Activated T-helper 2 cell treated with anti-CD3 and anti-CD28 coated beads, Interferon-gamma antibody, Interleukin-2, Interleukin-4, amounts not matched to agents 10 μg/mL and 5 μg/mL and 100 μg/mL, durations not matched to agents 14 hours and 24 hours and 36 hours (primary cell): ENCODE measurements at places on chromosomes 12 and 14.

- peaks cover 27% of the 10 kb centered on the region for H3K36me3 ChIP-seq
- H3K4me1 ChIP-seq, result peaks cover 13% of the 10 kb centered on the region
- H3K4me3 ChIP-seq, result no peak overlapping the region
These were observed 7.2 kb downstream of the EEA1 start for GRCh38 chr12:92921877-92922276.

DNA sequence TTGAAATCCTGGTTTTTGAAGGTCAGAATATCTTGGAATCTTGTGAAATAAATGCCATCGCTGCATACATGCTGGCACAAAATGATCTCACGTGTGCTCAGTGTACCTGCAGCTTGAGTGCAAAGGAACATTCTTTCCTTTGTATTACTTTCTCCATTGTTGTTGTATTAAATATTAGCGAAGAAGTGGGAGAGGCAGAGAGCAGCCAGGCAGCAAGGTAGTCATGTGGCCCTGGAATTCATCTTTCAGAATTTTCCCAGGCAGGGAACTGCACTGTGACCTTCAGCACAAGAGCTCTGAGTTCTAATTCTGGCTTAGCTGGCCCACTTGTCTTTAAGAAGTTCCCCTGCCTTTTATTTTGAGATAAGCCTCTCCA is 145.5 kb downstream of the PRKCH start:
- no peaks in the 10 kb centered on the region for H3K27me3 ChIP-seq
- peaks cover 45% of the 10 kb centered on the region for H3K4me1 ChIP-seq
- DNase-seq, result no peak
- no peak overlapping the region for H3K4me3 ChIP-seq

- H3K27ac ChIP-seq, result no peak overlapping the region
- DNase-seq, result no peak
- no peaks in the 10 kb centered on the region for H3K4me1 ChIP-seq
These were observed 113.9 kb upstream of the USP15 start for GRCh38 chr12:62146318-62146717.

GRCh38 chr14:99055019-99055418 is 217.0 kb downstream of the BCL11B start:
- no peak overlapping the region for H3K4me3 ChIP-seq
- no peaks in the 10 kb centered on the region for H3K27me3 ChIP-seq
- H3K27ac ChIP-seq, result no peak overlapping the region
- no peaks in the 10 kb centered on the region for H3K36me3 ChIP-seq

- H3K4me1 ChIP-seq, result no peaks in the 10 kb centered on the region
- H3K27me3 ChIP-seq, result peaks cover 3% of the 10 kb centered on the region
- DNase-seq, result no peak
These were observed 91.1 kb downstream of the ARMH4 start for GRCh38 chr14:58060898-58061297.
